ENCODE measurements at places on chromosomes 4 and X. TPM values are rescaled to one million over a fixed set of nuclear protein-coding genes. Genes with fewer than 3 reads are reported as not detected.
A peak's percentile ranks its signal among the peaks of the same experiment; 100 is the strongest.

DNA sequence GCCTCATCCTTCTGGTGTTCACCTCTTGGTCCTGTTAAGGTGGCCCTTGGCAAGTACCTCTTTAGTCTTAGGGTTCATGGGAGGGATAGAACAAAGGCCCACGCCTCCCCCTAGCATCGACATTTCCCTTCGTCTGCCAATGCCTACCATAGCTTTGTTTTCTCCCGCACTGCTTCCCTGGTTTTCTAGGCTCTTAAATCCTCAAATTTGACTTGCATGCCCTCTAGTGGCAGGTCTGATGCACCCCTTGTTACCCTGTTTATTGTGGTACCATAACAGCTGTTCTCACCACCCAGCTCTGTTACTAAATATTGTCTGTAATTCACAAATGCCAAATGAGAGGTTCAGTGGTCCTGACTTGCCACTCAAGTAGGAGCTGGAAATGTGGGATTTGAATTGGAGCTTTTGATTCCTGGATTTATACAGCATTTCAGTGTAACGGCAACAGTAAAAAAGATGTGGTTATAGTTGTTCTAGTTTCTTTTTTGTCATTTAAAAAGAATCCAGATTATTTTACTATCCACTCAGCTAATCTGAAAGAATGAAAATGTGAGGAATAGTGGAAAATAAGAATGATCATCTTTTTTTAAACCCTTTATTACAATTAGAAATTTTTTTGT is 100.1 kb downstream of the REPS2 start:
- peaks cover 5% of the 10 kb centered on the region for H3K27me3 ChIP-seq
- no peaks in the 10 kb centered on the region for H3K36me3 ChIP-seq
- DNase-seq: peak; percentile 64

- H3K4me1 ChIP-seq: peaks cover 9% of the 10 kb centered on the region
- H3K4me3 ChIP-seq: no peak overlapping the region
- H3K27ac ChIP-seq: no peak overlapping the region
Measured at GRCh38 chrX:155745792-155746191, 133.0 kb upstream of the TMLHE start.

DNA sequence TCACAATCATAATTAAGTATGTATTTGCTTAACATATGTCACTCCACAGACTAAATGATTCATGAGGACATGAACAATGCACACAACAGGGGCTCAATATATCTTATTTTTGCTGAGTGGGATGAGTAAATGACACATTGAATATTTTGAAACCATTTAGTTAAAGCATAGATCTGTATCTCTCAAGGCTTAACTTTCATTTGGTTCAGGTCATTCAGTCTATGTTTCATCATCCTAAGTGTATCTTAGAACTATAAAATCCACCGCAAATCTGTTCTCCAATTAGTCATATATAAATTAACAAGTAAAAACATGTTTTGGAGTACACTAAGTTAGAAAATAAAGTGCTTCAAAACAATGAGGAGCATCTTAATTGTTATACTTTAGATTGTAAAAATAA is 45.8 kb downstream of the AREG start:
- DNase-seq: no peak
- H3K36me3 ChIP-seq: no peaks in the 10 kb centered on the region
- no peak overlapping the region for H3K27ac ChIP-seq

DNA sequence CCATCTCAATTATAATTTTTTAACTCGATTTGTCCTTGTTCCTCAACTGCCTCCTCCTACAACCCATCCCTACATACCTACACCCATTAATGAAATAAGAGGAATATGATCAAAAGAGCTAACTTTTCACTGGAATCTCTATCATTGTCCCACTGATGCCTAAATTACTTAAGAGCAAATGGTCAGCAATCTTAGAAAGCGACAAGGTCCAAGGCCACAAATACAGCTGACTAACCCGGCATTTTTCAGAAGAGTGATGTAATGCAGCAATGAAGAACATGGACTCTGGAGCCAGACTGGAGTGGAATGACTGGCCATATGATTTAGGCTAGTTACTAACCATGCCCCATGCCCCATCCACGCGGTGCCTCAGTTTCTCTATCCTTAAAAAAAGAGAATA is 56.2 kb downstream of the PPA2 start:
- no peak overlapping the region for H3K27ac ChIP-seq
- peaks cover 26% of the 10 kb centered on the region for H3K36me3 ChIP-seq
- H3K4me1 ChIP-seq: no peaks in the 10 kb centered on the region

DNA sequence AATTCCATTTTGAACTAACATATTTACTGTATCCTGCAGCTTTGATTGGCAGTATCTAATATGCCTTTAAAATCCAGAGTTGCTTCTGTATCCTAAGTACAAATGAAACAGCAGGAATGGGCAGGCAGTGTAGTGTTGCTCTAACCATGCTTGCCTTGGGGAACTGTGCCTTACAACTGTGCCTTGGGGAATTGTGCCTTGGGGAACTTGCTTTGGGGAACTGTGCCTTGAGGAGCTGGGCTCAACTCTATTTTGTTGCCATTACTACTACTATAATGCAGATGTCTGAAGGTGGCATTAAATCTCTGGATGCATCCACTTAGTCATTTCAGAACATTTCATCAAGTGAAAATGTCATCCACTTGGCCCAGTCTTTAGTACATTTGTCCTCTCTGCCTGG is 6.9 kb downstream of the CXCL3 start:
- no peak overlapping the region for H3K27ac ChIP-seq
- peaks cover 25% of the 10 kb centered on the region for H3K27me3 ChIP-seq
- no peak for DNase-seq

- DNase-seq: no peak
- peaks cover 19% of the 10 kb centered on the region for H3K4me1 ChIP-seq
- H3K27me3 ChIP-seq: peaks cover 59% of the 10 kb centered on the region
- no peak within 1 kb of the TSS for H3K27ac ChIP-seq
- H3K4me3 ChIP-seq: peak within 1 kb of the TSS; percentile 87
Measured at GRCh38 chrX:6228720-6229119, at the start of gene NLGN4X. Gene NLGN4X (minus strand): TSS chrX:6228867. CDS start chrX:6151466, 77,401 bp downstream.

DNA sequence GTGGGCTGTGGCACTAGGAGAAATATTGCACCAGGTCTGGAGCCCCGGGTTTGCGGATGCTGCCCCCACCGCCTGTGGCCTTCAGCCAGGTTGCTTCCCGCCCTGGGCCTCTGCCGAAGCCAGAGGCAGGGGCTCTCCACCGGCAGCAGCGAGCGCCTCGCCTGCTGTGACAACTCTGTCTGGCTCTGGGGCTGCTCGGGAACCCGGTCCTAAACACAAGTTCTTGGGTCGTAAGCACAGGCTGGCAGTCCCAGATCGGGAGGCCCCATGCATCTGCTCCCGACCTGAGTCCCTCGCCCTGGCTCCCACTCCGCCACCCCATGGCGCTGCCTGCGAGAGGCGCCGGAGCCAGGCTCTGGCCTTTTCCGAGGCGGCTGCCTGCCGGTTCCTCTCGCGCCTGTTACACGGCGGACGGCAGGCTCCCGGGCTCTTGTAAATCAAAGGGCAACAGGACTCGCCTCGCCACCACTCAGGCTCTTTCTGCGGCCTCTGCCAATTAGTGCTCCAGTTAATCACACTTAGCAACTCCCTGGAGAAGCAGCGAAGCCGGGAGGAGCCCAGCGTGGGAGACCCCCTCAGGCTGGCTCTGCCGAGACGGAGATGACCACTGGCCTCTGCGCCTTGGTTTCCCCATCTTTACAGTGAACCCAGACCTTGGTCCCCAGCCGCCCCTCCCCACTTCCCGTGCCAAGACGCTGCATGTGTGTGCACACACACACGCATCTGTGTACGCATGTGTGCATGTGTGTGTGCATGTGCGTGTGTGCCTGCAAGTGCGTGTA is 109.2 kb downstream of the DCTD start:
- H3K27ac ChIP-seq: no peak overlapping the region
- DNase-seq: no peak
- peaks cover 6% of the 10 kb centered on the region for H3K36me3 ChIP-seq
- H3K4me3 ChIP-seq: no peak overlapping the region

GRCh38 chrX:116204932-116205331 is 34.4 kb downstream of the AGTR2 start:
- H3K36me3 ChIP-seq: no peaks in the 10 kb centered on the region
- H3K27ac ChIP-seq: no peak overlapping the region
- H3K4me1 ChIP-seq: peaks cover 17% of the 10 kb centered on the region
- peaks cover 5% of the 10 kb centered on the region for H3K27me3 ChIP-seq
- H3K4me3 ChIP-seq: no peak overlapping the region
- DNase-seq: no peak

HERC6 gene
- 21.1 TPM for total RNA-seq

ALPK1 gene
- total RNA-seq: 26.3 TPM

AP1S2 gene
- total RNA-seq: 45.7 TPM

WWC2 gene
- 64.1 TPM for total RNA-seq

SULT1E1 gene
- 118 TPM for total RNA-seq
